Chondrocyte (in vitro differentiated cells): ENCODE measurements at places on chromosomes 16 and 17. TPM values are rescaled to one million over a fixed set of nuclear protein-coding genes. Genes with fewer than 3 reads are reported as not detected.
A peak's percentile ranks its signal among the peaks of the same experiment; 100 is the strongest.

CKLF gene
- 47.3 to 52.8 TPM (median 51.9 TPM) in 3 replicates for total RNA-seq

MYO15A gene
- total RNA-seq: 0.31 to 0.52 TPM in 2 of 3 replicates, not detected in the other

PHKB gene
- total RNA-seq: 55.6 to 70.7 TPM (median 57.7 TPM) in 3 replicates

KRT36 gene
- not detected in 3 replicates for total RNA-seq

DNA sequence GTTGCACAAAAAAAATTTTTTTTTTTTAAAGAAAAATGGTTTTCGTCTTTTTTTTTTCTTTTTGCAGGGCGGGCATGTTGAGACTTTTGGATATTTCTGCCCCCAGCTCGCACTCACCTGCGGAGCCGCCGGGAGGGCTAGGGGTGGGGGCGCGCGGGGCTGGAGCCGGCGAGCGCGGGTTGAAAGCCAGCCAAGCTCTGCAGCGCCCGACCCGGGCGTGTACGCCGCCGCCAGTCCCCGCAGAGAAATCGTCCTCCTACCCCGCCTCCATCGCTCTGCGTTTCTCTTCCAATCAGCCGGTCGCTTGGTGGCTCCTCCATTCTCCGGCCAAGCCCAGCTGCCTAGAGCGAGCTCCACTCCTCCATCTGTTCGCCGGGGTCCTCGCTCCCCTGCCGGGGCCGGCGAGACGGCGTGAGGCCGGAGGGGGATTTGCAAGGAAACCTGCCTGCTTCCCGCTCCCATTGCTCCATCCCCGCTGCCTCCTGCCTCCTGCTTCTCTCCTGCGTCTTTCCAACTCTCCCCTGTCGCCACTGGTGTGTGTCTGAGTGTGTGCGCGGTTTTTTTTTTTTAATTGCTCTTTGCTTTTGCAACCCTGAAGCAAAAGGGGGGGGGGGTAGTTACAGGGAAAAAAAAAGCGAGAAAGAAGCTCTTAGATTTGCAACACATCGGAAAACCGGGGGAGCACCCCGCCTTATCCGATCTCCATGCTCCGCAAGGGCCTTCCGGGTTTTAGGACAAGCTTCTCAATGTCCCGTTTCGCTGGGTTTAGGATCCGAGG, 1.8 kb upstream of the UBTF start:
- peak overlapping the region; percentile 90 for H3K4me3 ChIP-seq

DNA sequence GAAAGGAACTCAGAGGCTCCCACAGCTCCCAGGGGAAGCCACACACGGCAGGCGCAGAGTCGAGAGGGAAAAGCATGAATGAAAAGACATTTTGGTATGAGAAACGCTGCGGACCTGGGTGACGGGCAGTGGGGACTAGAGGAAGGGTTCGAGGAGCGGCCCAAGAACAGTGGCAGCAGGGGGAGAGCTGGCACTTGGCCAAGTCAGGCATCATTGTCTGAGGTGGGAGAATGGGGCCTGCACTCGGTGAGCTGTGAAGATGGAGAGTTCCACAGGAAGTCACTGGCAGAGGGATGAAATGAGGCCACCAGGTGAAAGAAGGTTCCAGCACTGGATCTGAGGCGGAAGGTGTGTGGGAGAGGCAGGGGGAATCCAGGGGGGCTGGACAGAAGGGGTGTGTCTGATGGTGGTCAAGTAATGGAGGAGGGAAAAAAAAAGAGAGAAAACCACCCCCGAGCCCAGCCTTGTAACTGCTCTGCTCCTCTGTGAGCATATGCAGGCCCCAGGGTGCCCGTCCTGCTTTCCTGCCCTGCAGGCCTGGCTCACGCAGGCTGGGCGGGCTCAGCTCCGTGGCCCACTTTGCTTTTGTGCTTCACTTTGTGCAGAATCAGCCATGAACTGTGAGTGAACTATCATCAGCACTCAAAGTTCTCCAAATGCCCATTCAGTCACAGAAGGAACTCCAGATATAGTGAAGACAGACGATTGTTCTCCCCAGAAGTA, 31.8 kb downstream of the TMEM204 start:
- H3K36me3 ChIP-seq: peaks cover 22% of the 10 kb centered on the region
- no peaks in the 10 kb centered on the region for H3K27me3 ChIP-seq

DNA sequence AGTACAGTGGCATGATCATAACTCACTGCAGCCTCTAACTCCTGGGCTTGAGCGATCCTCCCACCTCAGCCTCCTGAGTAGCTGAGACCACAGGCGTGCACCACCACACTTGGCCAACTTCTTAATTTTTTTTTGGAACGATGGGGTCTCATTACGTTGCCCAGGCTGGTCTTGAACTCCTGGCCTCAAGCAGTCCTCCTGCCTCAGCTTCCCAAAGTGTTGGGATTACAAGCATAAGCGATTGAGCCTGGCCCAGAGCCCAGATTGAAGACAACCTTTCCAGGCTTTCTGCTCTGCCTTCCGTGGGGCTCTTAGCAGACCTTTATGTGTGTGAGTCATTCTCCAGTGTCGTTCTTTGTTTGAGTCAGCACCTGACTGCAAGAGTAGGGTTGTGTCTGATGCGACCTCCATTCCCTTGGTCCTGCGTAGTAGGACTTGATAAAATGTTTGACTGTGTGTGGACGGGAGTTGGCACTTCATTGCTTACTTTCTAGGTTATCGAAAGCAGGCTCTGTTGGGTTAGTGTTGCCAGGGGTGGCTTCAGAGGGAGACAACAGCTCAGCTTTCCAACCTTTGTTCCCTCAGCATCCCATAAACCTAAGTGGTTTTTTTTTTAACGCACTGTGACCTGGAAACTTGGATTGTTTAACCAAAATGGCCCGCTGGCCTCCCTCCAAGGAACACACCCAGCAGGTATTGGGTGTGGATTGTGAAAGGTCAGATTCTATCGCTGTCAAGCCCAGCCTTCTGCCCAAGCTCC, 26.4 kb downstream of the EEF2K start:
- no peak overlapping the region for H3K4me3 ChIP-seq
- no peak for DNase-seq
- H3K27ac ChIP-seq: peak overlapping the region; percentile 41
- H3K36me3 ChIP-seq: peaks cover 8% of the 10 kb centered on the region
- no peaks in the 10 kb centered on the region for H3K27me3 ChIP-seq

GRCh38 chr16:1042866-1043265, 29.7 kb upstream of the SSTR5 start:
- DNase-seq: no peak
- H3K36me3 ChIP-seq: peaks cover 2% of the 10 kb centered on the region
- H3K27me3 ChIP-seq: no peaks in the 10 kb centered on the region
- H3K4me1 ChIP-seq: no peaks in the 10 kb centered on the region

GRCh38 chr16:47732523-47733111, 271.5 kb downstream of the PHKB start:
- no peak for DNase-seq
- H3K4me3 ChIP-seq: peak overlapping the region; percentile 20
- no peaks in the 10 kb centered on the region for H3K36me3 ChIP-seq
- peak overlapping the region; percentile 70 for H3K27ac ChIP-seq
- H3K27me3 ChIP-seq: no peaks in the 10 kb centered on the region
- peaks cover 32% of the 10 kb centered on the region for H3K4me1 ChIP-seq

GRCh38 chr17:14301279-14302090, 604 bp downstream of the HS3ST3B1 start:
- peak overlapping the region; percentile 88 for H3K27ac ChIP-seq
- H3K36me3 ChIP-seq: no peaks in the 10 kb centered on the region
- no peak for DNase-seq
- H3K4me1 ChIP-seq: peaks cover 56% of the 10 kb centered on the region
- H3K4me3 ChIP-seq: peak overlapping the region; percentile 97
